Activated CD4-positive, CD25-positive, alpha-beta regulatory T cell treated with anti-CD3 and anti-CD28 coated beads, Interleukin-2, amount 50 U/mL, for 16 hours (primary cell): ENCODE measurements at places on chromosomes 13 and 19.

DNA sequence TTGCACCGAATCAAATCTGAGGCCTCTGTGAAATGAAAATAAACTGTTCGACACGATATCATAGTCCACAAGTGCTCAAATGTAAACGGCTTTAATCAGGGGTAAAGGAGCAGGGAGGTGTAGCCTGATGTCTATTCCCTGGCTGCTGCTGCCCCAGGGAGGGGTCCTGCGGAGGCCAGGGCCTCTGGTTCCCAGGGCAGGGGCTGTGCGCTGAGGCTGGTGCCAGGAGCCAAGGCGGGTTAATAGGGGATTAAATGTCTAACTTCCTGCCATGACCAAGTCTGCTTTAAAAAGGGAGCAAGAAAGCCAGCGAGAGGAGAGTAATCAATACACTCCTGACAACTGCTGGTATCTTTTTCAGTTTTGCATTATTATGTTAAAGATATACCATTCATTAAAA lies 59.4 kb downstream of the ZNF536 start:
- DNase-seq, result no peak

GRCh38 chr13:85436029-85436428 lies 363.2 kb downstream of the SLITRK6 start:
- DNase-seq, result no peak

- DNase-seq, result peak; percentile 11
Observed at GRCh38 chr19:54517483-54517882, 14.9 kb downstream of the LAIR2 start.

DNA sequence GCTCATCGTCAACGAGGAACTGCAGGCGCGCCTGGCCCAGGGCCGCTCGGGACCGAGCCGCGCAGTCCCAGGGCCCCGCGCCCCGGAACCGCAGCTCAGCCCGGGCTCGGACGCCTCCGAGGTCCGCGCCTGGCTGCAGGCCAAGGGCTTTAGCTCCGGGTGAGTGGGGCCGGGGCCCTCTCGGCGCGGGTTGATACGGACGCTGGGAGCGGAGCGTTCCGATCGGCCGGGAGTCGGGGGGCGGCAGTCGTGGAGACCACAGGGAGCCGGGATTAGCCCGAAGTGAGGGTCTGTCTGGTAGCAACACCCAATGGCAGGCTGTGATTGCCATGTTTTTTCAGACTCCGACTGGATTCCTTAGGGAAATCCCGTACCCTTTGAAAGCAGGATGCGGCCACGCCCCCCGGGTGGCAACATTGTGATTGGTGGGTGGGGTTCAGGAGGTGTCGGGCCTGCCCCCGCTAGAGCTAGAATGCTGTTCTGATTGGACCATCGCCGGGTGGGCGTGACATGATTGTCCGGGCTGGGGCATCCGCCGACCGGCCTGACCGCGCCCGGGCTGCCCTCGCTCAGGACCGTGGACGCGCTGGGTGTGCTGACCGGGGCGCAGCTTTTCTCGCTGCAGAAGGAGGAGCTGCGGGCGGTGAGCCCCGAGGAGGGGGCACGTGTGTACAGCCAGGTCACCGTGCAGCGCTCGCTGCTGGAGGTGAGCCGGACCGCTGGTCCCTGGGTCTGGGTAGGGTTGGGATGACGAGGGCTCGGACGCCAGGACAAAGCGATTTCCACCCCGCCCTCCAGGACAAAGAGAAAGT lies 11.3 kb downstream of the EPS8L1 start:
- DNase-seq, result no peak

GRCh38 chr13:33743438-33744368 lies 74.2 kb upstream of the RFC3 start:
- DNase-seq, result no peak

- DNase-seq, result no peak
Observed at GRCh38 chr13:35514061-35514477, 37.6 kb upstream of the MAB21L1 start.

GRCh38 chr19:15075806-15076205 lies 6.2 kb upstream of the OR1I1 start:
- DNase-seq, result no peak

GRCh38 chr13:22316494-22317025 lies 645.7 kb downstream of the FGF9 start:
- DNase-seq, result no peak
